ENCODE measurements at places on chromosomes 16 and 17. TPM values are rescaled to one million over a fixed set of nuclear protein-coding genes. Genes with fewer than 3 reads are reported as not detected.

Gene MMP25
- not detected for total RNA-seq

Gene TEKT5
- total RNA-seq = not detected

Gene ADAMTS18
- not detected for total RNA-seq

Gene NOS2
- total RNA-seq = not detected

Gene CCL16
- total RNA-seq = not detected

Gene AANAT
- total RNA-seq = not detected

Gene KRT9
- total RNA-seq = not detected

Gene TMEM114
- not detected for total RNA-seq

Gene TCAP
- total RNA-seq = 0.64 TPM

Gene HP
- total RNA-seq = not detected

Gene CRYM
- total RNA-seq = not detected

Gene RFFL
- total RNA-seq = 11.1 TPM

Gene DRC3
- total RNA-seq = 2.6 TPM

Gene TMEM92
- 1.7 TPM for total RNA-seq

Gene FOXF1
- total RNA-seq = not detected

Gene CSH1
- not detected for total RNA-seq

Gene CA5A
- total RNA-seq = not detected

Gene KRTAP4-9
- total RNA-seq = not detected

Gene TMED6
- 0.38 TPM for total RNA-seq

Gene PYDC1
- total RNA-seq = not detected

Gene EVPLL
- total RNA-seq = not detected

Gene SSTR5
- total RNA-seq = not detected

Gene AARS1
- 243 TPM for total RNA-seq

Gene ASPSCR1
- 36.1 TPM for total RNA-seq

Gene TEX14
- total RNA-seq = 0.08 TPM

Gene CA7
- total RNA-seq = not detected

Gene SLC5A11
- total RNA-seq = not detected

Gene RNF43
- total RNA-seq = 0.15 TPM

Gene HEATR9
- total RNA-seq = not detected

Gene DYNLRB2
- total RNA-seq = not detected

Gene MT1A
- total RNA-seq = 1.1 TPM

Data from chondrocyte (in vitro differentiated cells).